Transverse colon (tissue), 4 donors: ENCODE measurements at places on chromosomes 3 and 15. TPM values are rescaled to one million over a fixed set of nuclear protein-coding genes. Genes with fewer than 3 reads are reported as not detected.
A peak's percentile ranks its signal among the peaks of the same experiment; 100 is the strongest.

DNA sequence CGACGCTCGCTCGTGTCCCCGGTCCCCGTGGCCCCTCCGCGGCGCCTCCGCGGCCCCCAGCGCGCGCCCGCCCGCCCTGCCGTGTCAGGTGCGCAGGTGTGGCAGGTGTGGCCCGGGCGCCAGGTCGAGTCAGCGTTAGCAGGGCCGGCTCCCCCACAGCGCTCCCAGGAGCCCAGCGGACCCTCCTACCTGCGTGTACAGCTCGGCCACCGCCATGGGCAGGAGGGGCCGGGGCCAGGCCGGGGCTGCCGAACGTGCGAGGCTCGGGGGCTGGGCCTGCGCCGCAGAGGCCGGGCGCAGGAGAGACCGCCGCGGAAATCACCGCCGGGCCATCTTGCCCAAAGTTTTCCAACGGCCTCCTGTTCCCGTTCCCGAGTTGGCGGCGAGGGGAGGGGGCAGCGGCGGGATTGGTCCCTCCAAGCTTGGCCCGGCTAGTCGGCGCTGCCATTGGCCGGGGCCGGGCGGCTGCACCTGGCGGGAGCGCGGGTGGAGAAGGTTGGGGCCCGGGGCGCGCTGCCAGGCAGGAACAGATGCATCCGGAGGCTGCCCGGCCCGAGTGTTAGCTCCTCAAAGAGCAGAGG, at the start of gene MYO5C:
TSS of gene MYO5C (minus strand) at position 384 of the 581 bp plus-strand sequence. CDS start at position 216, 168 bp downstream.
- H3K27ac ChIP-seq = peak within 1 kb of the TSS; percentile 86
- peaks cover 27% of the 10 kb centered on the region for H3K27me3 ChIP-seq
- H3K4me3 ChIP-seq = peak within 1 kb of the TSS; percentile 39
- no peaks in the 10 kb centered on the region for H3K36me3 ChIP-seq

DNA sequence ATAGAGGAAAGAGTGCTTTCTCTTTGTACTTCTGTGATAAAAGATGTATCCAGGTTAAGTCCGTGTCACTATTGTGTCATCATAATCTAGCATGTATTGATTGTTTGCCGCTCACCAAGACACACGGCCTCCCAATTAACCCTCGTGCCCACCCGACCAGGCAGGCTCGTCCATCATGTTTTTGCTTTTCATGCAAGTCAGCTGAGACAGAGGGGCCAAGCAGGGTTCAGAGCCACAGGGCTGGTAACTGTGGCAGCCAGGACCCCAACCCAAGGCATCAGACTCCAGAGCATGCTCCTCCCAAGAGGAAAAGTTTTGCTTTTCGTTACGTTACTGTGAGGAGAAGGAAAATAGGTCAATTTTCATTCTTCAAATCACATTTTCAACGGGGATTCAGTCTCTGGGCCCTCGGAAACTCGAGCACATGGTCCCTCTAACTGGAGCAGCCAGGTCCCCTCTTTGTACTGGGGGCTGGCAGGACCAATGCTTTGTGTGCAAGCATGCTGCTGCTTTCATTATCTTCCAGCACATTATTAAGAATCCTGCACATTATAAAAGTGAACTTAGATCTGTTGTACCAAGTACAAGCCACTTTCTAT, 161.1 kb upstream of the TOPAZ1 start:
- no peaks in the 10 kb centered on the region for H3K4me1 ChIP-seq
- no peak overlapping the region for H3K4me3 ChIP-seq
- DNase-seq = no peak
- H3K27me3 ChIP-seq = no peaks in the 10 kb centered on the region

DNA sequence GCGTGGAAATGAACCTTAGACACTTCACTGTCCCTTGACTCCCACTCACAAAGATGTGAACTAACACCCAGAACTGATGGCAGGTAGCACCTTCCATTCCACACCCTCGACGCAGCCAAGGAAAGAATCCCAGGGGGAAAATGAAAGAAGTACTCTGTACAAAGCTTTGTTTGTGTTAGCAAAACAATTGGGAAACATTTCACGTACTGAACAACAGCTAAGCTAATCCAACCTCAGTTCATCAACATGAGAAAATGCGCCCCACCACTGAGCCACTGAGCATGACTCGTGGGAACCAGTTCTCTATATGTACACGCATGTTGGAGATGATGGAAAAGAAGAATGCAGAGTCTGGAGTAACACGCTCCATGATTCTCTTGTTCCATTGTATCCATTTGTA, 32.0 kb downstream of the CORO2B start:
- no peak overlapping the region for H3K4me3 ChIP-seq
- DNase-seq = no peak
- no peak overlapping the region for H3K27ac ChIP-seq

DNA sequence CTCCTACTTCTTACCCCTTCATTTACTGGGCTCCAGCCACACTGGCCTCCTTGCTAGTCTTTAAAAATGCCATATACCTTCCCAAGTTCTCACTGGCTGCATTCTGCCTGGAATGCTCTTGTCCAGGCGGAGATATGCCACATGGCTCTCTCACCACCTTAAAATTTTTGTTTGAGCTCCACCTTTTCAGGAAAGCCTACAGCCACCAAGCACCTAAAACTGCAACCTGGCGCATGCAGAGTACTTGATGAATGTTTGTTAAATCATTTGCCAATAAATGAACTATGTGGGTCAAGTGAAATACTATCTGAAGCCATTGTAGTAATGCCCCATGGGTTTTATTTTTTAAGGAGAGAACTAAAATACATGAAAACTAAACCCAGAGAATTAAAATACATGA, 54.3 kb downstream of the GLB1 start:
- peaks cover 17% of the 10 kb centered on the region for H3K36me3 ChIP-seq
- no peak for DNase-seq
- H3K4me3 ChIP-seq = no peak overlapping the region
- no peaks in the 10 kb centered on the region for H3K27me3 ChIP-seq
- no peak overlapping the region for H3K27ac ChIP-seq
- no peaks in the 10 kb centered on the region for H3K4me1 ChIP-seq

- H3K27me3 ChIP-seq = no peaks in the 10 kb centered on the region
- no peaks in the 10 kb centered on the region for H3K36me3 ChIP-seq
- peaks cover 9% of the 10 kb centered on the region for H3K4me1 ChIP-seq
- no peak overlapping the region for H3K4me3 ChIP-seq
These were observed 4.9 kb downstream of the CHAC1 start for GRCh38 chr15:40958146-40958545.

DNA sequence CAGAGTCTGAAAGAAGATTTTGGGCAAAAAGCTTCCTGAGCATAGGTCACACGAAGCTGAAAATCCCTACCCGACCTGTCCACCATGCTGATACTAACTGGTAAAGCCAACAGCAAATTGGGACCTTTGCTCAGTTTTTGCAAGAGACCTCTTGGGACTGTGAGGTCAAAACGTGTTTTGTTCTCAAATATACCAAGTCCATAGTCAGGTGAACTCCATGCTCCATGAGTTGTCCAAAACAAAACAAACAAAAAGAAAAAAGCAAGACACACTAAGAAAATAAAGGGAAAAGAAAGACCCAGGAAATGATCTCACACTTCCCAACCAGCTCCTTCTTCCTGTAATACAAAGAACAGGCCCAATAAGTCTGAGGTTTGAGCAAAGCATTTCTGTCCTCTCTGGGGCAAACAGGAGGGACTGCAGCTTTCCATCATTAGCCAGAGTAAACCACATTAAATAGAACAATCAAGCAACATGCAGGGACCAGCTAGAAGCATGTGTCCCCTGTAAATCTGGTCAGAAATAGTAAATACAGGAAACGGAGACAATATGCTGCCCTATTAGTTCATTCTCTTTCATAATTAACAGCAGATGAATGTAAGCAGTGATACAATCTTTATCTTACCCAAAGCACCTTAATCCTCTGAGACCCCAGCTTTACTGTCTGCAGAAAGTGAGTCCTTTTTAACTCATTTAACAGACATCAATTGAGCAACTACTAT, 125.0 kb upstream of the LIPC start:
- H3K27ac ChIP-seq = no peak overlapping the region
- no peaks in the 10 kb centered on the region for H3K4me1 ChIP-seq
- no peaks in the 10 kb centered on the region for H3K36me3 ChIP-seq
- no peak for DNase-seq

DNA sequence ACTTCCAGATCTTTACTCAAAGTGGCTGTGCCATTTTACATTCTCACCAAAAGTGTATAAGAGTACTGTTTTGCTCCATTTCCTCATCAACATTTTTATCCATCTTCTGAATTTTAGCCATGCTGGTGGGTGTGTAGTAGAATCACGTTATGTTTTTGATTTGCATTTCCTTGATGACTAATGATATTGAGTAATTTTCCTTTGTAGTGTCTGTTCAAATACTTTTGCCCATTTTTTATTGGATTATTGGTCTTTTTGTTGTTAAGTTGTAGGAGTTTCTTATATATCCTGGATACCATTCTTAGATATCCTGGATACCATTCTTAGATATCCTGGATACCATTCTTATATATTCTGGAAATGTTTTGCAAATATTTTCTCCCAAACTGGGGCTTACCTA, 344.9 kb downstream of the LRRC3B start:
- DNase-seq = no peak
- H3K27ac ChIP-seq = no peak overlapping the region
- no peaks in the 10 kb centered on the region for H3K4me1 ChIP-seq

DNA sequence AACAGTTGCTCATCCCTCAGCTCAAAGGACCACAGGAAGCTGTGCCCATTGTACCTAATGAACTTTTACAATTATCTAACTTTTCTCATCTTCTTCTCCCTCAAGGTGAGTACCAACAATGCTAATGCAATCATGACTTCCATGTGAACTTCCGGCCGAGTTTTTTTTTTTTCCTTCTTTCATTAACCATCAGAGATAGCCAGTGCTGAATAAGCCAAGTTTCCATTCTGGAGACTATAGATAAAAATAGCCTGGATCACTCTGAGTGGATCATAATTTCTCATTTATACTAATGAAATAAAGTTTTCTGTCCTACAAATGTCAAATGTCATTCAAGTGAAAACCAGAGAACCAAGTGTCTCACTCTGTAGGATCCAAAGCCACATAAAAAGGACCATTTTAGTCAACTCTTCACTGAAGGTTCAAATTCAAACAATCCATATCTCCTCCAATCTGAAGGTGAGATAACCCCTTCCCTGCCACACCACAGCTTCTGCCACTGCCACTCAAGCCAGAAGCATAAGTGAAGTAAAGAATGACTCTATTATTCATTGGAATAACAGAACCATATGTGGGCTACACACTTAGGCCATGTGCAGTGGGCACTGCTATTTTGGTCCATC, 5.5 kb downstream of the SUMF1 start:
- no peak overlapping the region for H3K4me3 ChIP-seq
- H3K4me1 ChIP-seq = peaks cover 6% of the 10 kb centered on the region
- H3K27me3 ChIP-seq = no peaks in the 10 kb centered on the region
- no peak overlapping the region for H3K27ac ChIP-seq
- no peak for DNase-seq

DNA sequence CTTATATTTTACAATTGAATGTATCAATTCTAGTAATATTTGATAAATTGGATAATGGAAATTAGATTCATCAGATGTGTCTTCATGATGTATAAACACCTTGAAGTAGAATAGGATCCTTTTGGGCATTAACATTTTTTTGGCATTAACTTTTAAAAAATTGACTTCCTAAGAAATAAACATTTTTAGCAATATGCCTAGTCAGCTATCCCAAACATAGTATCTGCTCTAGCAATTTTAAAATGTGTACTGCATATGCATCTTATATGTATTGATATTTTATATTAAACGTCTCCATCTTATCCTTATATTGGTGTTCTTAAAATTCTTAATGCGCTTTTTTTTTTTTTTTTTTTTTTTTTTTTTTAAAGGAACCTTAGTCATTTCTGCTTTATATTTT, 8.5 kb downstream of the CCNDBP1 start:
- no peak for DNase-seq
- H3K36me3 ChIP-seq = peaks cover 62% of the 10 kb centered on the region
- H3K4me3 ChIP-seq = no peak overlapping the region
- no peak overlapping the region for H3K27ac ChIP-seq
- no peaks in the 10 kb centered on the region for H3K4me1 ChIP-seq

DNA sequence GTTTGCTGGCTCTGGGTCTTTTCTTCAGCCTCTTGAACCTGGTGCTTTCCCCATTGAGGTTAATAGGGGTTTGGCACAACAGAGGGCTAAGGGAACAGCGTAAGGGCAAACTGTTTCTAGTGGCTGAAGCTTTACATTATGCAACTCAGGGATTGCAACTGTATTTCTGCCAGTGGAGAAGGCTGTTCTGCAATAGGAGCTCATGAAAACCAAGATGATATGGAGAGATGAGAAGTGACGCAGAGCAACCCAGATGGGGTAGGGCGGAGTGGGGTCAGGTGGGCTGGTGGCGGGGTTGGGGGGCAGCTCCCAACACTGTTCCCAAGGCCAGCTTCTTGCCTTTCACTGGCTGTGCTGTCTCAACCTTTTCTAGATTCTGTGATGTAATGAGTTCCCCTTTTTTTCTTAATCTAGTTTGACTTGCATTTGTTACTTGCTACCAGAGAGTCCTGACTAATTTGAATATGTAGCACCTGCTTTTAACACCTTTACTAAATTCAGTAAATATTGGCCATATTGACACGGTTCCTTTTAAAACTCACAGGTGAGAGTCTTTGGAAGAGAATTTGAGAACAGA, 7.2 kb downstream of the GXYLT2 start:
- peaks cover 21% of the 10 kb centered on the region for H3K4me1 ChIP-seq
- no peaks in the 10 kb centered on the region for H3K27me3 ChIP-seq
- no peaks in the 10 kb centered on the region for H3K36me3 ChIP-seq
- H3K27ac ChIP-seq = no peak overlapping the region

- no peaks in the 10 kb centered on the region for H3K27me3 ChIP-seq
- H3K36me3 ChIP-seq = peaks cover 32% of the 10 kb centered on the region
- no peak for DNase-seq
- no peak overlapping the region for H3K4me3 ChIP-seq
These were observed 37.5 kb downstream of the CHAC1 start for GRCh38 chr15:40990789-40991188.

Gene KLHL40
- total RNA-seq = not detected

Gene SERINC4
- not detected for total RNA-seq

Gene CAPN3
- total RNA-seq = 18.8 TPM

Gene SERP1
- total RNA-seq = 250 TPM

Gene TAGLN3
- total RNA-seq = 0.64 TPM

Gene FRMD4B
- total RNA-seq = 15.5 TPM

Gene ZIC1
- total RNA-seq = not detected

Gene SIDT1
- 76.0 TPM for total RNA-seq

Gene TMEM45A
- 0.60 TPM for total RNA-seq

Gene GOLGA8J
- total RNA-seq = not detected
